ENCODE measurements at places on chromosomes 3 and 15.

DNA sequence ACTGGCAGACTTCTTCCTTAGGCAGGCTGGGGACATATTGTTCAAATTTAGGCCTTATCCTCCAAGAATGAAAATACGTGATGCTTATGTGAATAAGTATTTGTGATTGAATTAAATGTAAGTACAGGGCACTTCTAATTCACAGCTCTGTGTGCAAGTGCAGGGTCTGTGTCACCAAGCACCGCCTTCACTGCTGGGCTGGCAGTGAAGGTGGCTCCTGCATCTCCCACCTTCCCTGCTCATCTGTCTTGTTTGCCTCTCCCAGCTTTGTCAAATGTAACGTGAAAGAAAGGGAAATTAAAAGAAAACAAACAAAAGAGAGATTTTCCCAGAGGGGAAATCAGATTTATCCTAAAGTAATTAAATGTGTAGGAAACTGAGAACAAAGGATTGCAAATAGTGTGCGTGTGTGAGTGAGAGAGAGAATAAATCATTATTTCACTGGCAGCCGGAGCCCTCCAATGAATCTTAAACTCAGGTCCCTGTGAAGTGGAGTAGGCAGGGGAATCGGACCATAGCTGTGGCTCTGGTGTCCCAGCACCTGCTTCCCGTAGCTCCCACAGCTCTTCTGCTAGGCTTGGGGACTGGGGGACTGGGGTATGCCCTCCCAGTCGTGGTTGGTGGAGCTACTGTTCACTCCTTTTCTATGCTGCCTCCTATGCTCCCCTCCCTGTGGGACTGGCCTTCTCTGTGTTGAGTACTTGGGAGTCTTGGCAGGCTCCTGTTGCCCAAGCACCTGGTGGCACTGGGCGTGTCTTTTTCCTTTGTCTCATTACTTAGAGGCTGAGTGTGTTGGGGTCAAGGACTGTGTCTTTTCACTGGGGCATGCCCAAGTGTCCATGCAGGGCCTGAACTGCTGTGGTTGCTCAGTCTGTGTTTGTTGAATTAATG is 222.2 kb downstream of the EPHB1 start:
- no peak for DNase-seq

DNA sequence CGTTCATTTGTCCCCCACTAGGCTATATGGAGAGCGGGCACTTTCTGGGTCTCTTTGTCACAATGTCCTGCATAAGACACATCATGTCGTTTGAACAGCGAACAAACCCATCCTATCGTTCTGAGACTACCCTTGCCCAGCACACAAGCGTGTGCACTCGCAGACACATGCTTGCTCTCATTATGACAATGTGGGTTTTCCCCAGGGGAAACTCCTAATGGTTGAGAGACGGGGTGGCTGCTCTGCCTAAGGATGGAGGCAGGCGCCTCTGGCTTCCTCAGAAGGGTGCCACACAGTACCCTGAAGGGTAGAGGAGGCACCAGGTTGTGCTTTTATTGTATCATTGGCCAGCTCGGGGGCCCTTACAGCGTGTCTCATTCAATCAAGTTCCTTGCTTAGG is 51.0 kb upstream of the MYZAP start:
- DNase-seq, result no peak

DNA sequence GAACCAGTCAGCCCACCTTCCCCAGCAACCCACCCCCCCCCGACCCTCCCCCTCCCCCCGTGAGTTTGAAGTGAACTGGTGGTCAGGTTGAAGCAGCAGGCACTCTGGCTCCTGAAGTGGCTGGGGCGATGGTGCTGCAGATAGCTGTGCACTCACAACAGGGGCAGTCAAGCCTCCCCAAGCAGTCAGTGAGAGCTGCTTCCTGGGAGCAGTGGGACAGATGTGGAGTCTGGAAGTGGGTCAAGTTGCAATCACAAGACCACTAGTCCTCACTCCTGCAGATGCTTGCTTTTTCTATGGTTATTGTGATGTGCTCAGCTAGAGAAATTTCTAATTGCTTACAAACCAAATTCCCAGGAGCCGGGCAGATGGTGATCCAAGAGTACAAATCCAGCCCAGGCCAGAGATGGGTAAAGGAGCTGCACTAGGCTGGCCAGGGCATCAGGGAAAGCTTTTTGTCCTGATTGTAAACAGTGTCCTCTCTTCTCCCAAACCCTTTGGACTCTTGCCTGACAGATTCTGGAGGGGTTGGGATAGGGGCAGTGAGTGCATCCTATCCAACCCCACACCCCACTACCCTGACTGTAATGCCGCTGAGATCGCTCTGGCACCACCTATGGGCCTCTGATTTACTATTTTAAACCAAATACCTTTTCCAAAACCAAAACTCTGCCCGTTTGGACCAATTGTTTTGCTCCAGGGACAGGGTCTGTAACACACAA is 9.8 kb upstream of the CLPX start:
- DNase-seq, result no peak

- no peak for DNase-seq
These were observed 113.3 kb downstream of the IL20RB start for GRCh38 chr3:137071104-137071503.

DNA sequence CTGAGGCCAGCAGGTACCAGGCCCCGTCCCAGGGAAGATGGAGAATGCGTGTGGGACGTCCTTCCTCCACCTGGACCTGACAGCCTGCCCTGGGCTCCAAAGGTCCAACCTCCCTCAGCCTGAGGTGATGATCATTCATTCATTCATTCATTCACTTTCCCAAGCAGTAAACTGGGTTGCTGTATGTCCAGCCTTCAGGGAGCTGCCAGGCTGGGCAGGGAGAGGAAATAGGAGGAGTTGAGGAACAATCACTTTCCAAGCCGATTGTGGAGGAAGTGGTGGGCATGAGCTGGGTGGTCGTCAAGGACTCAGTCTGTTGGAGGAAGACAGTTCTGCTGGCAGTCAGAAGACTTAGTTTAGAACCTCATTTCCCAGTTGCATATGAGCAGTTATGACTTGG is 10.2 kb upstream of the CCDC33 start:
- no peak for DNase-seq

DNA sequence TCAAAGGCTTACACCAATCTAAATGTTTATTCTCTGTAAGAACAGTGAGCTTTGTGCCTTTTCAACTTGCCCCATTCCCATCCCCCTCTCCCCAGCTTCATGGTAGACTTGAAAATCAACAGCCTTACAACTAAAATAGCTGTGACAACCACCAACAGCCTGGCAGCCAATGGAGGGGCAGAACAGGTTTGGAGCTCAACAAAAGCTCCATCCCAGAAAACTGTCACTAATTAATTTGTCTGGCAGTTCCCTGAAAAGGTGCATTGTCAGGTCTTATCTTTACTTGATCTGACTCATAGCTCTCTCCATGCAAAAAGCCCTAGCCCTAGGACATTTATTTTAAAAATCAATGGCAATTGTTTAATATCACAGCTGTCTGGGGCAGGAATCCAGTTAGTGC is 22.6 kb downstream of the MTHFS start:
- DNase-seq, result no peak

Data from omental fat pad (tissue), 4 donors.